ENCODE measurements at places on chromosomes 5 and 9. TPM values are rescaled to one million over a fixed set of nuclear protein-coding genes. Genes with fewer than 3 reads are reported as not detected.

DNA sequence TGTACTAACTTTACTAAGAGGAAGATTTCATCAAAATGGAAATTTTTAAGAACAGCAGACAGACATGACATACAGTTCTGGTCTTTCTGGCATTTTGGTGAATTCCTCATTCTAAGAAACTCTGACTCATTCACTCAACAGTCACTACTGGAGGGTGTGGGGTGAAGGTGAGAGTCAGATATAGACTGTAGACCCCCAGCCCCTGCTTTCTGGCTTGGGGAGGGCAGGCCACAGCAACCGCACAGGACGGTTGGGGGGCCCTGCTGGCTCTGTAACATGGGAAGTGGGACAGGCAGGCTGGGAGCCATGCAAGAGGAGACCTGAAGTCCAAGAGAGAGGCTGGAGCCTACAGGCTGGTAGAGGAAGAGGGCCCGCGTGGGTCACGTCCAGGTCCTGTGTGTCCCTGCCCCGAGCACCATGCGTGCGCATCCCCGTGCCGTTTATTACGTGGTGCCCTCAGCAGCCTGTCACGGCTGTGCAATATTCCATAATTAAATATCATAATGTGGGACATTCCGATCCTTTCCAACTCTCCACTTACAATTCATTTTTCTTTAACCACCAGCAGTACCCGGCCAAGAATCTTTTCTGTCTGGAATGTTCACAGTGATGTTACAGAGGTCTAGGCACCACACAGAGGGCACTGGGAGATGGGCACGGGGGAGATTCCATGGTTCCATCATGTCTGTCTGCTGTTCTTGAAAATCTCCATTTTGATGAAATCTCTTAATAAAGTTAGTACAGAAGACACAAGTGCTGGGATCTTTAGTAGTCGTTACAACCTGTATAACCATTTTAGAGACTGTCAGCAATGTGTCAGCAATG, 75.5 kb downstream of the SEMA4D start:
- H3K27ac ChIP-seq = peak overlapping the region; percentile 98
- no peak for DNase-seq
- H3K4me1 ChIP-seq = peaks cover 99% of the 10 kb centered on the region
- peak overlapping the region; percentile 4 for H3K4me3 ChIP-seq
- H3K27me3 ChIP-seq = no peaks in the 10 kb centered on the region

DNA sequence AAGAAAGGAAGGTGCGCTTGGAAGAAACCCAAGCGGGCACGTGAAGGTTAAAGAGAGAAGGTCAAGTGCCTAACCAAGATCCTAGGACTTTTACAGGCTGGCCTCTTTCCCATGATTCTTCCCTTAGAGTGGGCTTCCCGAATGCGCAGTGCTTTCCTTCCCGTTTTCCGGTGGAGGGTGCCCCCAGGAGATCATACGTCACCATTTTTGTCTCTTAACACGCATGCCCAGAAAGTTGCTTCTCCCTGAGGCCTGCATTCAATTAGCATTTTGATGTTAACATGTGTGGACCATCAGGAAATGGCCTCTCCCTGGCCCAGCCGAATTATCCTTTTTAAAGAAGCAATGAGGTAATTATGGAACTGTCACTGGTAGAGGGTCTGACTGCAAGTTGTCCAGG, 1.9 kb upstream of the RUSC2 start:
- peaks cover 13% of the 10 kb centered on the region for H3K4me1 ChIP-seq
- no peak overlapping the region for H3K27ac ChIP-seq
- no peak for DNase-seq
- H3K27me3 ChIP-seq = no peaks in the 10 kb centered on the region
- no peak overlapping the region for H3K4me3 ChIP-seq

GRCh38 chr5:82827651-82828050, 249.5 kb downstream of the TMEM167A start:
- no peak for DNase-seq
- no peak overlapping the region for H3K4me3 ChIP-seq
- H3K4me1 ChIP-seq = no peaks in the 10 kb centered on the region
- no peak overlapping the region for H3K27ac ChIP-seq
- no peaks in the 10 kb centered on the region for H3K27me3 ChIP-seq

- peaks cover 3% of the 10 kb centered on the region for H3K36me3 ChIP-seq
- H3K27me3 ChIP-seq = no peaks in the 10 kb centered on the region
- H3K4me3 ChIP-seq = no peak overlapping the region
These were observed 7.4 kb downstream of the ZER1 start for GRCh38 chr9:128764361-128764760.

- H3K4me1 ChIP-seq = no peaks in the 10 kb centered on the region
- H3K4me3 ChIP-seq = no peak overlapping the region
- no peaks in the 10 kb centered on the region for H3K36me3 ChIP-seq
- peaks cover 3% of the 10 kb centered on the region for H3K27me3 ChIP-seq
- no peak for DNase-seq
These were observed 232.9 kb downstream of the TRPM3 start for GRCh38 chr9:70888471-70888870.

DNA sequence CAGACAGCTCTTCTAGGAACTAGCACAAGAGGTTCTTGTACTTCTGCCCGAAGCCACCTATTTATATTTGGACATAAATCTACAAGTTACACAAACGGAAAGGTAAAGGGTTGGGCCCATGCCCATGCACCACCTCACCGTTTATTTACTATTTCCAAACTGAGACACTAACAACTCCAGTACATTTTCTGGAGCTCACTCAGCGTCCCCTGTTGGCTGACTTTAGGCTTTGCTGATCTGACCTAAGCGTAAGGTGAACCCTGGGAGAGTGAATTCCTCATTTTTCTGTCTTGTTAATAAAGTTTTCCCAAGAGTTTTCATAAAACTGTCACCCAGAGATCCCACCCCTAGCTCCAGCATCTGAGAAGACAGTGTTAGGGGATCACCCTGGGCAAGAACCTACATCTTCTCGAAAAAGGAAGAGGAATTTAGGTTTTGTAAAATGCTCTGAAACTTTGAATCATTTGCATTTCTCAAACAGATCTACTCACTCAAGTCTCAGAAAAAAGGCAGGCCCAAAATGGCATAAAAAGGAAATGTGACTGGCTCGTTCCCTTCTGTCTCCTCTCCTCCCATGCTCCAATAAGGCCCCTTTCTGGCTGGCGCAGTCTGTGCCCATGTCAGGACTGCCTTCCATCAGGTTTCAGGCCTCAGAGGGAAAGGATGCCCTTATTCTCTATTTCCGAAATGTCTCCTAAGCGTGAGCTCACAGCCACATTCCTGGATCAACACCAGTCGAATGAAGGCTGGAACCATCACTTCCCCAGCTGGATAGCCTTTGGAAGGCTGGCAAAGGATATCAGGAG, 201.3 kb downstream of the FANCC start:
- no peak overlapping the region for H3K4me3 ChIP-seq
- no peaks in the 10 kb centered on the region for H3K4me1 ChIP-seq

GRCh38 chr9:77512876-77513275, 135.2 kb downstream of the GNA14 start:
- peaks cover 3% of the 10 kb centered on the region for H3K4me1 ChIP-seq
- H3K27me3 ChIP-seq = no peaks in the 10 kb centered on the region
- H3K36me3 ChIP-seq = no peaks in the 10 kb centered on the region
- no peak overlapping the region for H3K27ac ChIP-seq
- DNase-seq = no peak

DNA sequence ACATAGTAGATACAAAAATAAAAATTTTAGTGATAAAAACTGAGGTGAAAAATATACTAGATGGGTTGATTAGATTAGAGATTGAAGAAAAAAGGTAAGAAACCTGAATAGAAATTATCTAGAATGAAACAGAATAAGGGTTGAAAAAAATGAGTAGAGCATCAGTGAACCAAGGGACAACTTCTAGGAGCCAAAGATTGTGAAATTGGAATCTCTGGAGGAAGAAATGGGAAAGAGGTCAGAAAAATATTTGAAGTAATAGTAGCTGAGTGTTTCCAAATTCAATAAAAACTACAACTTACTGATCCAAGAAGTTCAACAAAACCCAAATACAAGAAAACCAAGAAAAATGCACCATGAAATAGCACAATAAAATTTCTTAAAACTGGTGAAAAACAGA, 116.6 kb upstream of the STARD4 start:
- H3K4me1 ChIP-seq = no peaks in the 10 kb centered on the region
- H3K27me3 ChIP-seq = peaks cover 2% of the 10 kb centered on the region

- no peaks in the 10 kb centered on the region for H3K27me3 ChIP-seq
- peak overlapping the region; percentile 97 for H3K27ac ChIP-seq
- DNase-seq = peak; percentile 16
- H3K4me1 ChIP-seq = peaks cover 71% of the 10 kb centered on the region
These were observed 974 bp downstream of the CLINT1 start for GRCh38 chr5:157857816-157858526.

- no peak for DNase-seq
- H3K4me1 ChIP-seq = no peaks in the 10 kb centered on the region
- peaks cover 16% of the 10 kb centered on the region for H3K27me3 ChIP-seq
- no peak overlapping the region for H3K4me3 ChIP-seq
These were observed 61.2 kb downstream of the IRX2 start for GRCh38 chr5:2690293-2690692.

DNA sequence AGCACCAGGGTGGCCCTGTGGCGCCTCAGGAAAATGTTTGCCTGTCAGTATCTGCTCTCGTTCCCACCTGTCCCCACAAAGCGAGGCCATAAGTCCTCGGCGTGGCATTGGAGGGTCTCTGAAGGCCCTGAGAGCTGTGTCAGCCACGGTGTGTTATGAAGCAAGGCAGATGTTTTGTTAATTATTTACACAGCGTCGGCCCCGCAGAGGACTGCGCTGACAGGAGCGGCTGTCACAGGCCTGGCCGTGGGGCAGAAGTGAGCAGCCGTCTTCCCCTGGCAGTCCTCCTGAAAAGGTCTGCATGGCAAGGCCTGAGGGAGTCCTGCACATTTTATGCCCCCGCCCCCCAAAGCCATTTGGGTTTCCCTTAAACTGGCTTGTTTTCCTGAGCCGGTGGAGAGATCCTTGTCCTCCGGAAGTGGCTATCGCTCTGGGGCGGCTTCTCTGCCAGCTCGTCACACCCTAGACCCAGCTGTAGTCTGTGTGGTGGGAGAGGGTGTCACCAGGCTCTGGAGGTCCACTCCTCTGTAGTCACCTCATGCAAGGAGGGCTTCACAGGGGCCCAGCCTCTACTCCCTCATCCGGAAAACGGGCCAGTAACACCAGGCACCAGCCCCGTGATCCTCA, 6.2 kb downstream of the NEK6 start:
- H3K27ac ChIP-seq = no peak overlapping the region
- peaks cover 15% of the 10 kb centered on the region for H3K27me3 ChIP-seq
- no peak overlapping the region for H3K4me3 ChIP-seq
- peaks cover 5% of the 10 kb centered on the region for H3K4me1 ChIP-seq
- H3K36me3 ChIP-seq = no peaks in the 10 kb centered on the region

DNA sequence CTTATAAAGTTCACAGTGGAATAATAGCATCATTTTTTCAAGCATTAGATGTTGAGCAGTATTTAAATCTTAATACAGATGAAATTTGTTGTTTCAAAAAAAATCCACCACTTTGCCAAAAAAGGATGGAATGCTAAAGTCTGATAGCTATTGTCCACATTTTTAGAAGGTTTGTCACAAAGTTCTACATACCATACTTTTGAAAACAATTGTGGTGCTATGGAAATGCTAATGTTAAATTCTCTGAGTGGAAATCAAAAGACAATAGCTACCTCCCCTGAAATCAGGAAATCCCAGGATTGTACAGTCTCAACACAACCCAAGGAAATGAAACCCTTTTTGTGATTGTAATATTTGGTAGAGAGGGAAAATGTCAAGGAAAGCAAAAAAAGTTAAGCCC, 19.3 kb upstream of the GRAMD2B start:
- H3K4me3 ChIP-seq = no peak overlapping the region
- H3K36me3 ChIP-seq = peaks cover 22% of the 10 kb centered on the region
- no peak overlapping the region for H3K27ac ChIP-seq
- no peak for DNase-seq
- H3K4me1 ChIP-seq = no peaks in the 10 kb centered on the region
- H3K27me3 ChIP-seq = no peaks in the 10 kb centered on the region

DNA sequence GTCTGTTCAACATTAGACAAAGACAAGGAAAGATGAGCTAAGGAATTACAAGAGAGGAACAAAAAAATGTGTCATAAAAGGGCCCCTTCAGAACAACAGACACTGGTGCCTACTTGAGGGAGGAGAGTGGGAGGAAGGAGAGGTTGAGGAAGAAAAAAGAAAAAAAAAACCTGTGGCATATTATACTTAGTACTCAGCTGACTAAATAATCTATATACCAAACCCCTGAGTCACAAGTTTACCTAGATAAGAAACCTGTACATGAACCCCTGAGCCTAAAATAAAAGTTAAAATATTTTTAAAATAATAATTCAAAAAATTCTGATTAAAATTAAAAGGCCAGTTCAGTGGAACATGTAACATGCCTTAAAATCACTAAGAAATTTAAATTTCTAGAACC, 107.3 kb downstream of the MTREX start:
- H3K27ac ChIP-seq = no peak overlapping the region
- H3K27me3 ChIP-seq = no peaks in the 10 kb centered on the region
- DNase-seq = no peak

DNA sequence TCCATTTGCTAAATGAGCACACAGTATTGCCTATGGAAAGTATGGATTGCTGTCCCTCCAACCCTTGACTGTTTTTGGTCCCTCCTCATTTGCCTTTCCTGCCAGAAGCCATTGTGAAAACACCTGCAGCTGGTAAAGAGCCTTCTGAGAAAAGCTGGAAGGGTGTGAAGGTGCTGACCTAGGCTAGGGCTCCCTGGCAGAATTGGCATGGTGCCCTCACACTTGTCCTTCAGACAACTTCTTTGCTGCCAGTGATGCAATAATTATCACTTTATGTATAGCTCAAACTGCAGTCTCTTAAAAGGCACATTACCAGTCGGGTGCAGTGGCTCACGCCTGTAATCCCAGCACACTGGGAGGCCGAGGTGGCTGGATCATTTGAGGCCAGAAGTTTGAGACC, 4.2 kb downstream of the TXNDC15 start:
- DNase-seq = no peak
- no peaks in the 10 kb centered on the region for H3K36me3 ChIP-seq
- no peak overlapping the region for H3K4me3 ChIP-seq
- peaks cover 55% of the 10 kb centered on the region for H3K4me1 ChIP-seq
- H3K27ac ChIP-seq = no peak overlapping the region
- no peaks in the 10 kb centered on the region for H3K27me3 ChIP-seq

DNA sequence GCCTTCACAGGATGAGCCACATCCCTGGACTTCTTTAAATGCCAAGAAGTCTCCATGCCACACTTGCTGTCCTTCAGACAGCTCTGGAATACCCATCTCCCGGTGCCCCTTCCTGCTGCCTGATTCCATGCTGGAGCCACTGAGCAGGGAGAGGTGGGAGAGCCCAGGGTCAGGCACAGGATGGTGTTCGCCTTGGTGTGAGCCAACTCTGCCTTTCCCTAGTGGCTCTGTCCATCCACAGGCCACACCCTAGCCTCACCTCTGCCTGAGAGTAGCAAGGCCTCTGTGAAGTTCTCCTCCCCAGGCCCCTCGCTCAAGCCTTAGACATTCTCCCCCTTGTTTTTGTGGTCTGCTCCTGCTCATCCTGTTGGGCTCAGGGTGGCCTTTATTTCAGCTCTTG, 54.2 kb upstream of the ANGPTL2 start:
- no peak overlapping the region for H3K27ac ChIP-seq
- H3K27me3 ChIP-seq = peaks cover 1% of the 10 kb centered on the region
- H3K4me3 ChIP-seq = no peak overlapping the region
- peaks cover 8% of the 10 kb centered on the region for H3K36me3 ChIP-seq

- H3K4me3 ChIP-seq = no peak overlapping the region
- peaks cover 29% of the 10 kb centered on the region for H3K27me3 ChIP-seq
- H3K4me1 ChIP-seq = no peaks in the 10 kb centered on the region
- H3K27ac ChIP-seq = no peak overlapping the region
These were observed 86.6 kb downstream of the FEM1C start for GRCh38 chr5:115458003-115458409.

The SPINK1 gene
- not detected for total RNA-seq

The CAMK4 gene
- total RNA-seq = 274 TPM

The IL3 gene
- not detected for total RNA-seq

The NR6A1 gene
- not detected for total RNA-seq
